ENCODE measurements at places on chromosomes 6 and 20.

DNA sequence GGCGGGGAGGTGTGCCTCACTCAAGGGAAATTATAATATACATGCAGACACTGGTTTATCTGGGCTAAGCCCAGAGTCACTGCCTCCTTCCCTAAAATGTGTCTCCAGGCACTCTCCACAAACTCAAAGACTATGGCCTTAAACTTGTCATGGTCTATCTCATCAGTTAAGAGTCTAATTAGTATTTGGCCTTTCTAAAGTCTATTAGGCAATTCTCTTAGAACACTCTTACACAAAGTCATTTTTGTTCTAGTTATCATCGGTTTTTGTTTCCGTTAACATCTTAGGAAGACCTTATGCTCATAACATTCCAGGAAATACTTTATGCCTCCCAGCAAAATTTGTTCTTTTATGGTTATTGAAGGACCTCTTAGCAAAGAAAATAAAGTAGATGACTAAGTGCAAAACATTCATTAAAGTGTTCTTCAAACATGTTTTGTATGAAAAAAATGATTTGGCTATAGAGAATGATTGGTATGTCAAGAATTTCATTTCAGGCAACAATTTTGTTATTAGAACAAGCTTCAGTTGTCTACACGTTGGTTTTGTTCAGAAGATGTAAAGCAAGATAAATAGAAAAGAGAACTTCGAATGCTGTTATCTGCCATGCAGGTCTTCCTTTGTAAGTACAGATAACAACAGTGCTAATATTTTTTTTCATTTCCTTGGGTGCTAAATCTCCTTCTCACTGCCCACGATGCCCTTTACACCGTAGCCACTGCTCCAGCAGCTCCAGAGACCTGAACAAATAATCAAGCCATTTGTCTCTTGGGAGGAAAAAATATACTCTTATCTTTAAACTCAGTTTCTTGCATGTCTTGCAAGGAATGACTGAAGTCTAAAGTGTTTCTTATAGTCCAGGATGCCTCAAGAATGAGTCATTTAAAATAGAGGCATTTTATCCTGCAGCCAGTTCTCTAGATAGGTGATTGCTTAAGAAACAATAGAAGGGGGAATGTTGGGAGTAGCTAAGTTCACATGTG lies 170.4 kb downstream of the HTR1B start:
- DNase-seq: peak; percentile 88

- DNase-seq: no peak
Observed at GRCh38 chr20:57884956-57885355, 175.1 kb upstream of the PMEPA1 start.

DNA sequence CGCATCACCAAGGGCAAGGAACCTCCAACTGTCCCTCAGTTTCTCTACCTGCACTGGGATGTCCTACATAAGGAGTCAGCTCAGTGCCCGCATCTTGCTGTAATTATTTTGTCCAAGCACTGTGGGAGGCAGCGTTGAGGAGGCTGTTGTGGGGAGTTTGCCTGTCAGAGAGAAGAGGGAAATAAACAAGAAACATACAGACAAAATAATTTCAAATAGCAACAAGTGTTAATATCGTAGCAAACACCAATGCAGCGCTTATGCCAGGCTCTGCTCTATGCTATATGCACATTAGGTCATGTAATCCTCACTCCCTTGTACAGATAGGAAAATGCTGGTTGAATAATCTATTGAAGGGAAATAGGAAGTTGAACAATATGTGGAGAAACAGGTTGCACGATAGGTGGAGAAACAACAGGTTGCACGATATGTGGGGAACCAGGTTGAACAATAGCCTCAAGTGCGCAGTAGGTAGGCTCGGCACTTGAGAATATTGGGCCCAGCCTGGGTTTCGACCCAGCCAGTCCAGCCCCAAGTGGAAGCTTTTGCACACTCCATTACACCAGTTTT lies 91.2 kb upstream of the SIRPA start:
- no peak for DNase-seq

- DNase-seq: no peak
Observed at GRCh38 chr6:41522780-41523548, 23.2 kb upstream of the FOXP4 start.

- DNase-seq: peak; percentile 61
Observed at GRCh38 chr6:166691199-166691598, 64.1 kb upstream of the RPS6KA2 start.

- no peak for DNase-seq
Observed at GRCh38 chr6:90187437-90188121, 109.1 kb downstream of the BACH2 start.

- no peak for DNase-seq
Observed at GRCh38 chr6:170292111-170292406, 1.2 kb upstream of the DLL1 start.

- DNase-seq: no peak
Observed at GRCh38 chr6:91865889-91866288, 1279.0 kb upstream of the MAP3K7 start.

DNA sequence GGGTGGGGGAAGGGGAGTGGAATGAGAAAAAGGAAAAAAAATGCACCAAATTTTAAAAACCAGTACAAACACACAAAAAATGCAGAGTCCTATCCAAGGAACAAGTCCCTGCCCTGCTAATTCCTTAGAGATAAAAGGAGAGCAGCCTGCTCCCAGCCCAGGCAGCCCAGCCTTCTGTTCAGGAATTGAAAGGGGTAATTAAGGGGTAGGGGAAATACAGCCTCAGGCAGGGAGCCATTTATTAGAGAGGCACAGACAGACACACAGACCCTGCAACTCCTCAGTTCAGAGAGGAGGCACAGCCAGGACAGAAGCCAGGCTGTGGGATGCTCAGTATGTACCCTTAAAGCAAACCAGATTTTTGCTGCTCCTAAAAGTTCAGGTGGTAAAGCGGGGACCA lies 137.2 kb downstream of the EYA2 start:
- DNase-seq: no peak

- no peak for DNase-seq
Observed at GRCh38 chr6:147653631-147654030, 145.1 kb downstream of the SAMD5 start.

- no peak for DNase-seq
Observed at GRCh38 chr6:20202324-20202658, 10.0 kb downstream of the MBOAT1 start.

GRCh38 chr20:57838670-57839151 lies 128.9 kb upstream of the PMEPA1 start:
- DNase-seq: no peak

DNA sequence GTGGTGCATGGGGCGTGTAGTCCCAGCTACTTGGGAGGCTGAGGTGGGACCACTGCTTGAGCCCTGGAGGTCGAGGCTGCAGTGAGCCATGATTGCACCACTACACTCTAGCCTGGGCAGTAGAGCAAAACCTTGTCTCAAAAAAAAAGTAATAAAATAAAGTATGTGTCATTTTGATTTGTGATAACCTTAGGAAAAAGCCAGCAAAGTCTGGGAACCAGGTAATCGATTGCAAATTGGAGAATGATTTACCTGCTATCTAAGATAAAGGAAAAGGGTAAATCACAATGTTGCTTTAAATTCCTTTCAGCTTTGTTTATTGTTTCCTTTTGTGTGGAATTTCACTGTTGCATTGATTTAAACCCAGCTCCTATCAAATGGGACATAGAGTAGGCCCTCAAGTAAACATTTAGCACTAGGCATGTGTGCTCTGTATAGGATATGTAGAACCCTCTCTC lies 59.0 kb downstream of the SGK1 start:
- no peak for DNase-seq

DNA sequence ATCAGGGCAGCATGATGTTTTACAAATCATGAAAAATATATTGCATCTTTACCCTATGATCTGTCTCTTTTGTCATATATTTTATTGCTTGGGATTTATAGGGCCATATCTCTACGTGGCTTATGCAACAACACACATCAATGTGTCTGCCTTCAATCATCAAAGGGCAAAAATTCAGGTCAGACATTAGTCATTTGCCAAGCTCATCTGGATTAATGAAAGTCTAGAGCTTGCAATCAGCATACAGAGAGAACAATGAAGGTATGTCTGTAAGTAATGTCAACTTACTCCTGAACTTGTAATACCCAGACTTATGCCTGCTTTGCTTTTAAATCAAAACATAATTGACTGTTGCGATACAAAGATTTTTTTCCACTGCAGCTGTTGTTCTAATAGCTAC lies 282.7 kb downstream of the HAO1 start:
- DNase-seq: no peak

GRCh38 chr6:168498161-168498843 lies 57.3 kb downstream of the SMOC2 start:
- DNase-seq: no peak

DNA sequence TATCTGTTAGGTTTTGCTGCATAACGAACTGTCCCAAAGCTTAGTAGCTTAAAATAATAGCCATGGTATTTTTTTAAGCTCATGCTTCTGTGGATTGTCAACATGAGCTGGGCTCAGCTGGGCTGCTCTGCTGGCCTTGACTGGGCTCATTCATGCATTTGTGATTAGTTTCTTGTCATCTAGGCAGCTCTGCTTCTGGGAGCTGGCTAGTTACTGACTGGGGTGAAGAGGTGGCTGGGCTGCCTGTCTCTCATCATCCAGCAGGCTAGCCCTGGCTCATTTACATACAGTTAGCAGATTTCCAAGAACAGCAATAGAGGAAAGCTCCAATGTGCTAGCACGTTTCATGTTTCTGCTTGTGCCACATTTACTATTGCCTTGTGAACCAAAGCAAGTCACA lies 165.1 kb upstream of the PCSK2 start:
- DNase-seq: no peak

- DNase-seq: peak; percentile 76
Observed at GRCh38 chr20:13119583-13119982, 101.5 kb upstream of the ISM1 start.

DNA sequence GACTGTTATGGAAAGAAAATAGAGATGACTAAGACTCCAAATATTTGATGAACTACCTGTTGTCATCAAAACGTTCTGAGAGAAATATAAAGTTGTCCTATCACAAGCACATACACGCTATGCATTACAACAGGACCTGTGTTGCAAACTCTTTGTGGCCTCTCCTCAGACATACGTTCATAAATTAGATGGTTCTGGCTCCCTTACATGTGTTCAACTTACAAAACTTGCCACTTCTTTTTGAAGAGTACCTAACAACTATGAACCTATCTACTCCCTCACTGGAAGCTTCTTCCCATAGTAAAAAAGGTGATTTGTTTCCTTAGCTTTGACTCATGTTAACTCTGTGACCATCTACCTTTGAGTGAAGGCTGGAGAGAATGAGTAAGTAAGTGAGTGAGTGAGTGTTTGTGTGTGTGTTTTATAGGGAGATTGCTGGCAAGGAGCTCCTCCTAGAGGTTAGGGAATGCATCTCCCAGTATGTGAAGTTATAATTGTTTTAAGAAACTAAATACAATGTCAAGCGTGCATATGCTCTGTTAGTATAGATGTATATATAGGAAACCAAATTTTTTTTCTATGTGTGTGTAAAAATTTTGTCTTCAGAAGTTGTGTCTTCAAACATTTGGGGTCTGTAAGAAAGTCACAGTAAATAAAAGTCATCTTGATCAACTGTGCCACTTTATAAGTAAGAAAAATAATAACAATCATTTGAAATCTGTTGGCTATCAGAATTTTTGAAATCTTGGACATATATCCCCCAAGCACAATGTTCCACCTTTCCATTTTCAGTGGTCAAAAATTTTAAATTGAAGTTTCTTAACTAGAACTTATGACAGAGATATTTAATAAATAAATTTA lies 1211.1 kb upstream of the GJE1 start:
- DNase-seq: peak; percentile 91

DNA sequence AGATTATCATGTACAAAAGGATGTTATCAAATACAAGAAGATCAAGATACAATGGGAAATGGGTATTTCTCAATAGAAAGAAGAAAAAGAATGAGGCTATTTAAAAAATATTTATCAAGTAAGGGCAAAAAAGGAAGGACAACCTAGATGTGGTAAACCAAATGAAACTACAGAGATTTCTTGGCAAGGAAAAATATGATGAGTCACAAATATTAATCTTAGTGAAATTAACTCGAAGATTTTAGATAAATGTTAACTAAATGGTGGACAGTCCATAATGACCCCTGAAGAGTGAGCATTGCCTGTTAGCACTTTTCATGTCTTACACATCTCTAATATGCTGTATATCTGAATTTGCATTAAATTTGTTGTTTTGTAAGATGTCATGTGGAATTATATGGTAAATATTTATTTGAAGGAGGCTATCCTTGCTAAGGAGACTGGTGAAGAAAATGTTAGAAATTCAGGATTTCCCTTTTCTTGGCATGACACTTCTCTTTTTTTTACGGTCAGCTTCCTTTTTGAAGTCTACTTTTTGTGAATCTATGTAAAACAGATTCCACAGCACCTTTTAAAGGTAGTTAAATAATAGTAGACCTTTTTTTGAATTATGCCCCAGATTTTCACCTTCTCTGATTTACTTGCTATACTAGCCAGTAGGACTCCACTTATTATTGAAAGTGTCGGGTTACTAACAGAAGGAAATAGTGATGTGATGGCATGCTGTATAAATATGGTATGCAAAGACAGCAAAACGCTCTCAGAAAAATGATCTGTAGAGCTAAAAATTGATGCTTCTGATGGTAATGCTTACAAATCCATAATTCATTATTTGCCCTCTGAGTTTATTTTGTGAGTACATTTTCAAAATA lies 120.5 kb downstream of the HIVEP1 start:
- DNase-seq: no peak

DNA sequence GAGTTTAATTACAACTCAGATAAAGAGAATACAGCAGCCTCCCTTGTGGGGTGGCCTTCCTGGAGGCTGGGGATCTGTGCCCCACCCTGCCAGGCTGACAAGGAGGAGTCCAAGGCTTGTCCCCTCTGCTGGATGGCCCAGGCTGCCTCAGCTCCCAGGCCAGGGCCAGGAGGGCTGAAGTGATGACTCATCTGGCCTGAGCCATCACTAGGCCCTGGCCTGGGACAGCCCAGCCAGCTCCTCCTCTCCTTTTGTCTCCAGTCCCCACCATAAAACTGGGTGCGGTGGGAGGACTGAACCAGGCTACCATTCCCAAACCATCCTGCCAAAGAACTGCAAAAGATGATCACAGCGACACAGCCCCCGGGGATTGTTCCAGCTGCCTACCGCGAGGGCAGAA lies 15.0 kb downstream of the GRM4 start:
- no peak for DNase-seq

- DNase-seq: no peak
Observed at GRCh38 chr20:56522311-56522710, 2.2 kb upstream of the FAM209A start.

DNA sequence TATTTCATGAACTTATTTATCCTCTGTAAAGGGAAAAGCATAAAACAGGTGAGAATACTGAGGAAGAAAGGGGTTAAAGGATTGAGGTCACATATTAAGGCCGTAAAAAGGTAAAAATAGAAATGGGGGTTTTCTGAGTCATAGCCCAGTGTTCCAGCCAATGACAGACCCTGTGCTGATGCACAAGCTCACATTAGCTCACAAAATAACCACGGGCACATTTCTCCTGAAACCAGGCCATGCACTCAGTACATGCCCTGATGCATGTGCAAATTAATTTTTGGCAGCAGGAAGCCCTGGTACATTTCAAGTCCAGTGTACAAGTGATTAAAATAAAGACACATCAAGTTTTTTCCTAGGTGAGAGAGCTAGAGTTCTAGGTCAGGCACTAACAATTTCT lies 194.4 kb downstream of the TMEM200A start:
- peak; percentile 3 for DNase-seq
